NCI-H2081 (cell line): ENCODE measurements at places on chromosomes 2 and 18.

DNA sequence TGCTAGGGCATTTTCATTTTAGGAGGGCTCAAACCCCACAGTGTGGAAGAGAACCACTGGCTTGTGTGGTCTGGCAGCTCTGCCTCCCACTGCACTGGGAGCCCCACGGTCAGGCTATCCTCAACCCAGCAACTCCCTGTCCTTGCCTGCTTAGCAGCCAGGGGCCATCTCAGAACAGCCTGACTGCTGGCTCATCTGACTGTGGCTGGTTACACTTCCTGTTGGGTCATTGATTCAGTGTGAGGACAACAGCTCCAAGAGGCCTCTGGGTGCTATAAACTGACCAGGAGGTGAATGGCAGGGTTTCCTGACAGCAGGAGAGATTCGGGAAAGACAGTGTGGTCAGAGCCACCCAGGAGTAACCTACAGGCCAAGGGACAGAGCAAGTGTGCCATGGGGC, 40.1 kb downstream of the AMER3 start:
- no peak for DNase-seq

DNA sequence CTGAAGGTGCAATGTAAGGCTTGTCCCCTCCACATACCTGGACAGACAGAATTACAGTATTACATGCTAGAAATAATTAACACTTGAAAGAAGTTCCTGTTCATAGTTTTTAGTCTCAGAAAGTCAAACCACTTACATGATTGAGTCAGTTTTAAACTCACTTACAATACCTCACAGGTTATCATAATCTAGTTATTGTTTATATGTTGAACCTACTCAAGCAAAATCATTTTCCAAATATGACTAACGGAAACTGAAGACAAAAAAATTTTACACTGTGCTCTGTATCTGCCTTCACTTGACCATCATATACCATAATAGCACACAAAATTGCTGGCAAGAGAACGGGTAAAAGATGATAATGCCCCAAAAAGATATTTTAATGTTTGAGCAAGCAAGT, 78.5 kb downstream of the ATL2 start:
- DNase-seq = no peak

GRCh38 chr18:76801567-76802505, 20.5 kb upstream of the ZNF236 start:
- peak; percentile 52 for DNase-seq

- DNase-seq = no peak
Observed at GRCh38 chr2:200278694-200279316, 27.7 kb upstream of the SPATS2L start.

DNA sequence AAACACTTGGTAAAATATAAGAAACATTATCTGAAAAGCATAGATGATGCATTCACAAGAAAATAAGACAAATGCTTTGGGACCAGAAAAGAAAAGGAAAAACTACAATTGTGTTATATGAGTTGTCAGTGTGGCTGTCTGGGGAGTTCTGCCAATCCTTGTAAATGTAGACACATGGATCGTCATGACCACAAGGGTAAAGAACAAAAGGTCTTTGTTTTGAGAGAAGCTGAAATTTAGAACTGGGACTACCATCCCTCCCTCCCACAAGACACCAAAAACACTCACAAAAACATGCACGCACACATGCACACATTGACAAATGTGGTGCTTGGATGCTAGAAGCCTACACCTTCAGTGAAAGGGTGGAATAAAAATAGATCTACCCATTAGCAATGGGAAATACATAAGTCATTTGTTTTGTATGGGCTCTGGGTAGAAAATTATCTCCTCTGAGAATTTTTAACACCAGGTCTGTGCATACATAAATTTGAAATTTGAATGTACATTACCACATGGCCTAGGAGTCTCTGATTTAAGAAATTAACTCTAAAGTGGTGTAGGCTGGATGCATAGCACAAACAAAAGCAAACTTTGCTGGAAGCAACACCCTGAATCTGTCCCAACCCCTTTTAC, 266.2 kb upstream of the SLC39A10 start:
- no peak for DNase-seq

- DNase-seq = no peak
Observed at GRCh38 chr18:67733088-67733487, 216.6 kb upstream of the DSEL start.

DNA sequence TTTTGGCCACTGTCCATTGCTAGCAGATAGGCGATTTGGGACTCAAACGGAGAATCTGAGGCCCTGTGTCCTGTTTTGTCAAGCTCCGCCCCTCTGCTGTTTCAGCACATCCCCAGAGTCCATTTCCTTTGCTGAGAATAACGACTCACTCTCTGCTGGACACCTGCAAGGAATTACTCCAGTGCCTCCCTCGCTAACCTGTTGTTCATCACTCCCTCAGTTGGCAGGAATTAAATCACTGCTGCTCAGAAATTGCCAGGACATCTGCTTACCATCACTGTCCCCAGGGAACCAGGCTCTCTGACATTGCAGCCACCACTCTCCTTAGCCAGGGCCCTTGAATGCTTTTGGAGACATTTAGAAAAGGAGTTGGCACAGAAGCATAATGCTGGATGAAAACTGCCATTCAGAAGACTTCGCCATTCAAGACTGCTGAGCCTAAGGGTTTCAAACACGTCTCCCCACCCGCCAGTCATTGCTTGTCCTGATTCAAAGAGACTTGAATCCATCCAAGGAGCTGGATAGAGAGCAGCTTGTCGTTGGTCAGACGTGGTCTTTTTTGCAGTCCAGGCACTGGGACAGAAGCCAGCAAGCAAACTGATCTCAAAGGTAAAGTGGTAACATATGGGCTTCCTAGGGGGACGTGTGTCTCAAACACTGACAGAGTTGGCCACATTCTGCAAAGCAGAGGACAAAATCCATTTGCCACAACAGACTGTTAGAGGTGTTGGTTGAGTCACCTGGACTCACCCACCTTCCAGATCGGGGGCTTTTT, 155.3 kb downstream of the UXS1 start:
- DNase-seq = no peak

DNA sequence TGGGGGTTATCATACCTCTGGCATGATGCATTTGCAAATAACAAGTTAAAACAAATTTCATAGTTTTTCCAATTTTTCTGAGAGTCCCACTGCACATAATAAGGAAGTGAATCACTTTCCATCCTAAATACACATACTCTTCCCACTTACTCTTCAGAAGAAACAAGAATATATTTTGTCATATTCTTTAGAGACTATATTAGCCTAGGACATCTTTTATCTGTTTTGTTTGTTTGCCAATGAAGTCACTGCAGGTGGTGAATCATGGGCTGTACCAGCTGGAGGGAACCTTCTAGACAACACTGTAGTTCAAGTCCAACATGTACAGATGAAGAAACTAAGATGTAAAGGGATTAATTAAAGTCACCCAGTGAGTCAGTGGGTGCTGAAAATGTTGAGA, 116.8 kb downstream of the XIRP2 start:
- DNase-seq = no peak

GRCh38 chr2:83900862-83901261, 558.2 kb downstream of the SUCLG1 start:
- no peak for DNase-seq

- no peak for DNase-seq
Observed at GRCh38 chr2:63880625-63881024, 38.9 kb downstream of the UGP2 start.

GRCh38 chr2:187853381-187853791, 299.2 kb upstream of the TFPI start:
- DNase-seq = peak; percentile 7

DNA sequence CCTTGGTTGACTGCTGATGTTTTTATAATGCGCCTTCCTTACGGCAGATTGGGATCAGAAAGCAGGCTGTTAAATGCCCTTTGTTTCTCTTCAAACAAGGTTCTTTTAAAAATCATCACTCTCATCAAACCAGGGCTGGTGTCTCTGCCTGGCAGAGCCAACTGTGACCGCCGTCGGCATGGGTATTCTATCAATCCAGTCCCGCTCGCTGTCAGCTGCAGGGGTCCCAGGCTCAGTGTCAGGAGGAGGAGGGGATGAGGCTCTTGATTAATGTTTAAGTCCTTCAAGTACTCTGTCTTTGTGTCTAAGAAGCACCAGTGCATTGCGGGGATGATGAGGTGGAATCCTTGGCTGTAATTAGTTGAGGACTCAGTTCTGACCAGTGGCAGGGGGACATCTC, 348.1 kb downstream of the RNF144A start:
- DNase-seq = no peak

DNA sequence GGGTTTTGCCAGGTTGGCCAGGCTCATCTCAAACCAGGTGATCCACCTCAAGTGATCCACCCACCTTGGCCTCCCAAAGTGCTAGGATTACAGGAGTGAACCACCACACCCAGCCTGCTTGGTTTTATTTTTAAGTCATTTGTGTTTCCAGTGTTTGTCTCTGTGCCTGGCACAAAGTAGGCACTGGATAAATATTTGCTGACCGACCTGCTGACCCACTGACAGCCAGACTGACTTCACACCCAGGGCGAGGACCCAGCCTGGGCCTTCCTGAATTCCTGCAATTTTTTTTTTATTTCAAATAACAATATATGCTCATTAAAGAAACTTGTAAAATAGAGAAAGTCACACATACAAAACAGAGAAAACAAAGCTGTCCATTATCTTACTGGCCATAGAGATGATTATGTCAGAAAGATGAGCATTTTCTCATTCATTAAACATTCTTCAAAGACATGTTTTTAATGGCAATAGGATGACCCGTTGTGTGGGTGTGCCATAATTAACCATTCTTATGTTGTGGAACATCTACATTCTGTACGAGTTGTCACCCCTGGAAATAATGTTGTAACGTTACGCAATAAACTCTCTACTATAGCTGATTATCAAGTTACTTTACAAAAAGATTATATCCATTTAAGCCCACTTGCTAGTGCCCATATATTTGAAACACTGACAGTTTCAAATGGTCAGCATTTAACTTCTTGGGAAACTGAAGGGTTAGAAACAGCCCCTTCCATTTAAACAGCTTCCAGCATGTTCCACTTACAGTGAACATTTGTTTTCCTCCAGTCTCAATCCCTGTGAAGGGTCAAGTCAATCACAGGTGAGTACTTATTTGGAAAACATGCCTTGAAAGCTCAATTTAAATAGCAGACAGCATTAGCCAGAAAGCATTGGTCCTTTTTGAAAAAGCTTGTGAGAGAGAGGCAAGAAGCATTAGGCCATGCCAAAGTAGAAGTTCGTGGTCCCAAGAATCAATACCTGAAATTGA, 25.7 kb upstream of the GATA6 start:
- DNase-seq = no peak

DNA sequence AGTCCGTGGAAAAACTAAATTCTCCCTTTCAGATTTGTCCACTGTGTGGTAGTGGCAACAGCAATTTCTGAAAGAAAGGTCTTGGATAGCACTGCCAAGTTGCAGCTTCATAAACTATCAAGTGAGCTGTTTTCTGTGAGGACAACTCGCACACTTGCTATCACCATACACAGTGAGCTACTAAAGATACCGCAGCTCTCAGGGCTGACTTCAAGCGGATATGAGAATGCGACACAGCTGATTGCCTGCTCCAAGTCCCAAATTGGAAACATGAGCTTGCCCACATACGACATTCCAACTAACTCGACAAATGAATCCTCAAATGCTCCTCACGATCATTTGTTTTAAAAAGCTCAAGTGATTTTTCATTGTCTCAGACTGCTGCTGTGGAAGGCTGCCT, 46.2 kb downstream of the E2F6 start:
- no peak for DNase-seq

GRCh38 chr18:45619062-45619825, 4.0 kb downstream of the SLC14A2 start:
- no peak for DNase-seq

- DNase-seq = peak; percentile 9
Observed at GRCh38 chr2:168912901-168913369, 11.8 kb downstream of the G6PC2 start.

DNA sequence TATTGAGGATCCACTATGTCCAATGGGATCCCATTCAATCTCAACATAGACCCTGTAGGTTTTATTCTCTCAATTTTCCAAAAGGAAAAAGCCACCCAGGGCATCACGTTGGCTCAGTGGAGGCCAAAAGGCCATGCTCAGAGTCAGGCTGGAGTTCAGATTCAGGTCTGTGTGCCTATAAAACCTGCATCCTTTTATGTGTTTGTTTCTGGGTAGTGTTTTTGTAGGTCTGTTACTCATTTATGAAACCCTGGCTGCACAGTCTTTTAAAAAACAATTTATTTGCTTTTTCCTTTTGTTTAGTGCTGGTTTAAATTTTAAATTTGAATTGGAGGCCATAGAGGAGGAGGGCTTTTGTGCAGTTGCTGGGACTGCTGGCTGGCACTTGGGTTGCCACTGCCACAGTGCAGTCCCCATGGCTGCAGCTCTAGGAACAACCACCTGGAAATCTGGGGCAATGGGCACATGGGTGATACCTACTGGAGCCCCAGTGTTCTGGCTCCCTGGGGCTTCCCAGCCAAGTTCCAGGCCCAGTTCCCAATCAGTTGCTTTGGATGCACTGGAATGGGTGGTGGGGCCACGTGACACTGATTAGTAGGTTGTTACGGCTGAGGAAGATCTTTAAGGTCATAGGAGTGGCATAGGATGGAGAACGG, 31.3 kb downstream of the IL1R2 start:
- DNase-seq = no peak

DNA sequence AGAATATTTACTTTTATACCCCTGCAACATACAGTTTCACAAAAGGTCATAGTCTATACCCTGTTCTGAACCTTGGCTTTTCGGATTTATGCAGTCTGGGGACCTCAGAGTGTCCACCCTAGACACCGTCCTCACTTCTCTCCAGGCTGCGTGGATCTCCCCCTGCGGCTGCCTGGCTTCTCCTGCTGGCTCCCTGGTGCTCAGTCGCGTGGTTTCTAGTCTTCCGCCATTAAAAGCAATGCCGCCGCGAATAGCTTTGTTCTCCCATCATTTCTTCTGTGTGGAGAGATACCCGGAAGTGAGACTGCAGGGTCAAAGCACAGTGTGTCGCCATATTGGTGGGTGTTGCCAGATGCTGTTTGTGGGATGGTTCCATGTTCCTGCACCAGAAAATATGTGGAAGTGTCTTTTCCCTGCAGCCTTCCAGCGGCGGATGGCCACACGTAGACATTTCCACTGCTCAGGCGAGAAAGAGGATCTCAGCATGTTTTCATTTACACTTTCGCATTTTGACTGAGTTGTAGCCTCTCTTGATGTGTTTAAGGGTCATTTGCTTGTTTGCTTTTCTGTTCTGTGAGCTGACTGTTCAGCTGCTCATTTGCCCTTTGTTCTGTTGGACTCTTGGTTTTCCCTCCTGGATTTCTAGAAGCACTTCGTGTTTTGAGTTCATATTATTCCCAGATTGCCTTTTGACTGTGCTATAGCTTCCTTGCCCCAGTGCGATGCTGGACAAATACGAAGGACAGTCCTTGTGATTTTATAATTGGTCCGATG, 22.9 kb upstream of the ASB1 start:
- no peak for DNase-seq

GRCh38 chr2:107215401-107216350, 329.7 kb upstream of the ST6GAL2 start:
- no peak for DNase-seq

DNA sequence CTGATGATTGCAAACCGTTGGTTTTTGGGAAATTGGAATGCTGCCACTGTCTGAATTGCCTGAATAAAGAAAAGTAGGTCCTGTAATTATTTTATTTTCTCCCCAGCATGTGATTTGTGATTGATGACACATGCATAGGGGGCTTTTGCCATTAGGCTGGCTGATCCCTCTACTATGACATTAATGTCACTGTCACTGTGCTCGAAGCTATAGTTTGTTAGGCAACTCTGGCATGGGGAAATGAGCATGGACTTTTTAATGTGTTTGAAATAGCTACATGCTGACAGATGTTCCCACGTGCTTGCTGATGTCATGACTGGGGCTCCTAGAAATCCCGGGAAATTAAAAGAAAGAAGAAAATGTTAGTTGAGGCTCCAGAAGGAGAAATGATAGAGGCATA, 99.1 kb downstream of the HRH4 start:
- DNase-seq = peak; percentile 39

GRCh38 chr2:48114256-48114655, 208.0 kb upstream of the FBXO11 start:
- no peak for DNase-seq
